ENCODE measurements at places on chromosomes 7 and 10.

DNA sequence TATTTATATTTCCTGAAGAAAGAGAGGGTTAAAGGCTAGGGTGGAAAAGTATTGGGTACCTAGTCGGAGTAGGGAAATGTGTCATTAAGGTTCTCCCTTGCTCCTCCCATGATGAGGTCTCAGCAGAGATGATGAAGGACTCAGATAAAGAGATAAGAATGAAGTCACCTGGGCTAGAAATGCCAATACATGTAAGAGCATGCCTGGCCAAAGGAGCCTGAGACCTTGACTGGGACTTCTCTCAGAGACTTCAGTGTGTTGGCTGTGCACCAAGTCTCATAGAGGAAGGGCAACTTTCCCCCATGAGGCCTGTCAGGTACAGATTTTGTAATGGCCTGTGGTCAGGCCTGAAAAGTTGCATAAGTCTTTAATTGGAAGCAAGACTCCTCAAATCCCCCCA is 361.0 kb upstream of the CDC14C start:
- no peak for DNase-seq

DNA sequence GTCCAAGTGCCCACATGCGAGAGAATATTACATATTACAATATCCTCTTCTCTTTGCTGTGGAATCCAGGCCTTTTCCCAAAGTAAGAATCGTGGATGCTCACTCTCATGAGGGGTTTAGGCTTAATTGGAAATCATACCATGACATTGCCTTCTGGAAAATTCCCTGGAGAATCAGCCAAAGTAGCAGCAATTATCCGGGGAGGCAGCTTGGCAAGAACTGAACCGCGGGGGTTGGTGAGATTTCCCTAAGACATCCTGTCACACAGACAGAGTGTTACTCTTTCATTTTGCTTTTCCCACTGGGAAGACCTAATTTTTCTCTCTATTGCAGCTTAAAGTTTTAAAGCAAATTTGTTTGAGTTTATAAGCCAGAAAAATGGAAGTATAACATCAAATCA is 463.6 kb upstream of the DPP6 start:
- no peak for DNase-seq

DNA sequence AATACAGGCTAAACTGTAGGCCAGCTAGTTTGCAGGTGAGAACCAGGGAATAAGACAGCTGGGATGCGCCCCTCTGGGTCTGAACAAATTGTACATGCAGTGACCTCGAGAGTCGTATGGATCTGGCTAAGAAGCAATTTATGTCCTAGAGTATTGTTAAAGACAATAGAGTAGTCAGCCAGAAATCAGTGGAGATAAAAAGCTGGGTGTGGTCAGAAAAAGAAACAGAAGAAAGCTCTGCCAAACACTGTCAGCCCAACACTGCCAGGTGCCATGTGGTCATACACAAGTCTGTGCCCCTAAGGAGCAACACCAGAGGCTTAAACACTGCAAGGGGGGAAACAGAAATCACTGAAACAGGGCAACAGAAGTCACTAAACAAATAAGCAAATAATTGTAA is 62.2 kb downstream of the CNOT4 start:
- DNase-seq = no peak

DNA sequence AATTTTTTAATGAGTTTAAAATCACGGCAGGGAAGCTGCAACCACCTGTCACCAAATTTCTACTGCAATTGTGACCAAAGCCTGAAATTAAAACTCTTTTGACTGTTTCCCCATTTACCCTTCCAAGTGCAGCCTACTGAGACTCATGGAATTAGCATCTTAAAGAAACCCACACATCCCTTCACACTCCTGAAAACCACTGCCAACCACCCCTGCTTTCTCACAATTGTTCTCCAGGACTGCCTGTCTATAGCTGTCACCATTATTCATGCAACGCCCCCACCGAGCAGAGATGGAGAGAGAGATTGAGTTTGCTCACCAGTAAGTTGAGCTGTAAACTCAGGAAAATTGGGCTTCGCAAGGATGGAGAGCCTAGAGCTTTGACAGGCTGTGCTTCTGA is 383.8 kb upstream of the SORCS1 start:
- DNase-seq = no peak

- DNase-seq = no peak
Measured at GRCh38 chr7:154474903-154475520, 422.8 kb downstream of the DPP6 start.

DNA sequence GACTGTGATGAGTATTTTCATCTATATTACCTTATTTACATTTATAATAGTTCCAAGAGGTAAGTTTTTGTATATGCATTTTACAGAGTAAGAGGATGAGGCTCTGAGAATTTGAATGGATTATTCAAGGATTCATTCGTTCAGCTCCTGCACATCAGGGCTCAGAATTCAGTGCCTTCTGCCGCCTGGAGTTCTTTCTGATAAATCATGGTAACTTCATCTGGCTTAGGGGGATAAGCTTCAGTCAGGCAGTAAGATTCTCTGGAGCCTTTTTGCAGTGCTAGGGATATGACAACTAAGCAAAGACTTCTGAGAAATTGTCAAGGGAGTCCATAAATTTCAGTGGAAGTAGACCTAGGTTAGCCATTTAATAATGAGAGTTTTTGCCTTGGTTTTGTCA is 668.6 kb downstream of the NRG3 start:
- DNase-seq = no peak

GRCh38 chr10:86172301-86172700 is 194.3 kb downstream of the GRID1 start:
- DNase-seq = no peak

DNA sequence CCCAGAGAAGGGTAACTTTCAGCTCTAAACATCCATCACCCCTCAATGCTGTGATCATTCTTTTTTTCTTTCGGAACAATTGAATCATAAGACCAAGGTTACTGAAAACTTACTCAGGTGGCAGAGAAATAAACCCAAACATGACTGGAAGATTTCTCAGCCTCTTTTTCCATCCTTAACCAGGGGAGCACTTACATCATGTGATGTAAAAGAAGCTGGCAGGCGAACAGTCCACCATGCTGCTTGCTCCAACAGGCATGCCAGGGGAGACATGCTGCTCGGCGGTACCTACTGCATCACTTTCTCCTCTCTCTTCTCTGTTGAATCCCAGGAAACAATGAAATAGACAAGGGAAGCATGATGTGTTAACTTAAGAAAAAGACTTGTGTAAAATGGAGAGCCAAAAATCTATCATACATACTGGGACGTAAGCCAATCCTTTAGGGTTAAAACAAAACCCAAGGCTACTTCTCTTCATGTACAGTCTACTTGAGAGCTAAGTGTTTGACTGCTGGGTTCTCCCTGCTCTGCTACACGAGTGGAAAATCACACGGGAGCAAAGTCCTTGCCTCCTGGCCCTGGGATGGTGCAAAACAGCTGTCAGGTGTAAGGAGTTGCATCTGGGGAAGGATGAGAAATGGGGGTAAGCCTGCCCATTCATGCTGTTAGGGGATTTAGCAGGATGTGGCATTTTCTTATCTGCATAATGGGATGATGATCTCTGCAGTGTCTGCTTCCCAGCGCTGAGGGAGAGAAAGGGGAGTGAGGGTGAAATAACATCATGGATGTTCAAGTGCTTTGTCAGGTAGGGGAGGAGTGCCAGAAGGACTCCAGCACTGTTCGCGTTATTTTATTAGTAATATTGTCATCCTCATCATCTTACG is 64.3 kb upstream of the ZNF438 start:
- no peak for DNase-seq

- no peak for DNase-seq
Measured at GRCh38 chr7:133958822-133959221, 168.3 kb upstream of the LRGUK start.

DNA sequence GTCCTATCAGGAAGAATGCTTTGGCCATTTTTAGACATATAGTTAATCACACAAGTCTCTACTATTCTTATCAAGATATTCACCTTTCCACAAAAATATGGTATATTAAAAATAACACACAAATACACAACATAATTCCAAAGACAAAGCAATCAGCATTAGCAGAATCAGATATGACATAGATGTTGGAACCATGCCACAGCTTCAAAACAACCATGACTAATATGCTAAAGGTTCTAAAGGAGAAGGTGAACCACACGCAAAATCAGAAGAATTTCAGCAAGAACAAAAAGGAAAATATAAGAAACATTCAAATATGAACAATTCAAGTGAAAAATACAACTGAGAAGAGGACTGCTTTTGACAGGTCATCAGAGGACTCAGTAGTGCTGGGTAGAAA is 670.2 kb upstream of the SORCS1 start:
- no peak for DNase-seq

- DNase-seq = peak; percentile 49
Measured at GRCh38 chr7:43758822-43759683, 573 bp downstream of the BLVRA start.

DNA sequence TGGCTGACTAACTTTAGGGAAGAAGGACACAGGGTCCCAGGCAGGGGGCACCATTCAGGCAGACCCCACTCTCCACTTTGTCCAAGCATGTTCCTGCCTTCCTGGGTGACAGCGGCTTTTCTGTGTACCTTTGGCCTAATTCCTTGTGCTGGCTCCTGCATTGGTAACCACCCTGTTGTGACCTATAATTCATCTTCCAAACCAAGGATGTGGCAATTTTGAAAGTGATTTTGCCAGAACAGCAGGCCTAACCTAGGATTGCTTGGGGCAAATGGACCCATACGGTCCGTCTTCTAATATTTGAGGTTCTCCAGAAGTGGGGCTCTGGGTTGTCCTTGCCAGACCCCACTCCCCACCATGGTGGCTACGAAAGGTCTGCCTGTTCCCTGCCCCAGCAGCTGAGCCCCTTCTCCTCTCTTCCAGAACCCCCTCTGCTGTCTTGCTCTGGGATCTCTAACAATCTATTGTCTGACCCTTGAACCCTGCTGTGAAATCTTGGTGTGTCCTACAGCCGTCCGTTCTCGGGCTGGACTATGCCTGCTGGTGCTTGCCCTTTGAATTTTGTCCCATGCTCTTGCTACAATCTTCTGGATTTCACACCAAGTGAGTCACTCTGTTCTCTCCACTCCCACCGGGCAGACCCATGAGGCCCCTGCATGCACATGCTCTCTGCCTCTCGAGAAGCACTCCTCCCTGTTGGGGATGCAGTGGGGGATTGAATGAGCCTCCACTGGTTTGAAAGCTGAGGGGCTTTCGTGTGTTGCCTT is 316.0 kb downstream of the CXCL12 start:
- DNase-seq = no peak

- DNase-seq = no peak
Measured at GRCh38 chr7:69567800-69568199, 30.5 kb upstream of the AUTS2 start.

DNA sequence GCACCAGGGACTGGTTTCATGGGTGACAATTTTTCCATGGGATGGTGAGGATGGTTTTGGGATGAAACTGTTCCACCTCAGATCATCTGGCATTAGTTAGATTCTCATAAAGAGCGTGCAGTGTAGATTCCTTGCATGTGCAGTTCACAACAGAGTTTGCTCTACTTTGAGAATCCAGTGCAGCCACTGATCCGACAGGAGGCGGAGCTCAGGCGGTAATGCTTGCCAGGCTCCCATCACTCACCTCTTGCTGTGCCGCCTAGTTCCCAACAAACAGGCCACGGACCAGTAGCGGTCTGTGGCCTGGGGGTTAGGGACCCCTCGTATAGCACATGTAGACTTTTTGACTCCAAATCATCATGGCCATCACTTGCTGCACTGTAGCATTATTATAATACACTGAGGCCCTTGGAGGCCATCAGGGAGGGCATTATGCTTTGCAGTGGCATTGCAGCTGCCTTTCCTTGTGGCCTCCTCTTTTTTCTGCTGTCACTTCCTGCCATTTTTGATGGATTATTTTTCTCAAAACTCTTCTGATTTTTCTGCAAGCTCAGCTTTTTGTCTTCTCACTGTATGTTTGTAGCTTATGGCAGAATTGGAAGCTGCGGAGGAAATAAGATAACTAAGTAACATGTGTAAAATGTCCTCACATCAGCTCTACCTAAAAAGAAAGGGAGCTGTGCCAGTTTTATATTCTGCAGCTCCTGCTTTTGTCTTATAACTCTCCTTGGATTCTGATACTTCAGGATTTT is 18.5 kb downstream of the CSGALNACT2 start:
- no peak for DNase-seq

- no peak for DNase-seq
Measured at GRCh38 chr10:33869028-33869427, 534.6 kb upstream of the NRP1 start.

- DNase-seq = no peak
Measured at GRCh38 chr10:124942317-124943169, 620 bp downstream of the ZRANB1 start.
